Heart right ventricle (tissue), 16 donors: ENCODE measurements at places on chromosomes 16 and 17. TPM values are rescaled to one million over a fixed set of nuclear protein-coding genes. Genes with fewer than 3 reads are reported as not detected.
A peak's percentile ranks its signal among the peaks of the same experiment; 100 is the strongest.

GRCh38 chr16:86578611-86579267 lies 390 bp downstream of the FOXL1 start:
- peaks cover 78% of the 10 kb centered on the region for H3K27me3 ChIP-seq
- no peaks in the 10 kb centered on the region for H3K36me3 ChIP-seq
- H3K4me3 ChIP-seq, result peak overlapping the region; percentile 47

GRCh38 chr17:70173681-70174080 lies 4.3 kb downstream of the KCNJ2 start:
- H3K27me3 ChIP-seq, result no peaks in the 10 kb centered on the region
- peak; percentile 18 for DNase-seq

DNA sequence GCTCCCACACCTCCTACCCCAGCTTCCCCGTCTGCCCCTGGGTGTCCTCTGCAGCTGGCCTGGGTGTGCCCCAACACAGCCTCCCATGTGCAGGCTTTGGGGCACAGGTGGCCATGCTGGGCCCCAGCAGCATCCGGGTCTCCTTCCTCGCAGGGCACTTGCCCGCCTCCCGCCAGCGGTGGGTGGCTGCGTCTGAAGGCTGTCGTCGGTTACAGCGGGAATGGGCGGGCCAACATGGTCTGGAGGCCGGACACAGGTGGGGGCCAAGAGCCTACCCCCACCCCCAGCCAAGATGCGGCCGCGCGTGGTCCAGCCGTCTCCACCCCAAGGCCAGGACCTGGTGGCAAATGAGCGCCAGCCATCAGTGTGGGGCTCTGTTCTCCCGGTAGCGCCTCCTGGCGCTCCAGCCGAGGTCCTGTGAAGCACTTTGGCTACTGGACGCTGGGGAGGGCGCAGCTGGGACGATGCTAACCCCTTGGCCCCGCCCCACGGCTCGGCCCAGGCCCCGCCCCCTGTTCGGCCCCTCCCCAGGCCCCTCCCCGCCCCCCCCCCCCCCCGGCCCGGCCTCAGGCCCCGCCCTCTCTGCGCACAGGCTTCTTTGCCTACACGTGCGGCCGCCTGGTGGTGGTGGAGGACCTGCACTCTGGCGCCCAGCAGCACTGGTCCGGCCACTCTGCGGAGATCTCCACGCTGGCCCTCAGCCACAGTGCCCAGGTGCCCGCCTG lies 7.3 kb upstream of the RHOT2 start:
- H3K36me3 ChIP-seq, result no peaks in the 10 kb centered on the region
- H3K4me3 ChIP-seq, result peak overlapping the region; percentile 37
- H3K27ac ChIP-seq, result peak overlapping the region; percentile 70
- H3K4me1 ChIP-seq, result peaks cover 16% of the 10 kb centered on the region
- H3K27me3 ChIP-seq, result no peaks in the 10 kb centered on the region

ANKRD40CL gene
- polyA plus RNA-seq, result not detected

GRCh38 chr16:31429314-31429713 lies 1.2 kb upstream of the COX6A2 start:
- peaks cover 31% of the 10 kb centered on the region for H3K4me1 ChIP-seq
- peak overlapping the region; percentile 91 for H3K27ac ChIP-seq
- no peaks in the 10 kb centered on the region for H3K36me3 ChIP-seq
- H3K4me3 ChIP-seq, result no peak overlapping the region

DNA sequence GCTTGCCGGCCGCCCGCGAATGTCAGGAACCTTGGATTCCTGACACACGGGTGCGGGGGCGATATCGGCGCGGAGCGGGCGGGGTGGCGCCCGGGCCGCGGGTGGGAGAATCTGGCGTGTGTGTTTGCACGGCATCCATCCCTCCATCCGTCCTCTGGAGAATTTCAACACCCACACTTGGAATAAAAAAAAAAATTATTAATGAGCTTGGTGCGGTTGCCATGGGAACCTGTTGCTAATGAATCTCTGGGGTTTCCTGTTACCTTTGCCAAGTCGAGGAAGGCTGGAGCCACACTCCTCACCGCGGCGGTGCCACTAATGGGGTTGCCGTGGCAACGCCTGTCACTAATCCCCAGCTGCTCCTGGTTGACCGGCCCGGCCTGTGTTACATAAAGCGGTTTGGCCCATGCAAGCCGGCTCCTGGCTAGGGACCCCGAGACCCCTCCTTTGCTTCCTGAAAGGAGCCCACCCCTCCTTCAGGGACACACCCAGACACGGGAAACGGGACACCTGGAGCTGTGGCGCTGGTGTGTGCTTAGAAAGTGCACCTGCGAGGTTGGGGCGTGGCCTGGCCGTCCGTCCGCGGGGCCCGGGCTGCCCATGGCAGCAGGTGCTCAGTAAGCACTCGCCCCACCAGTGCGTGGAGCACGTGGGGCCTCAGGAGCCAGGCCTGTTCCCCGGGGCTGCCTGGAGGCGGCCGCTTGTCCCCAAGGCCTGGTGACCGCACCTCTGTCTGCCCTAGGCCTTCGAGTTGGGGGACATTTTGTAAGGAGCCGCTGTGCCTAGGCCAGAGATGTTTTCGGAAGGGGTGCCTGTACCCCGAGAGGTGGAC lies 14.6 kb downstream of the CACNA1H start:
- H3K27me3 ChIP-seq, result no peaks in the 10 kb centered on the region
- no peaks in the 10 kb centered on the region for H3K36me3 ChIP-seq
- no peak overlapping the region for H3K27ac ChIP-seq
- no peak for DNase-seq

- no peak overlapping the region for H3K4me3 ChIP-seq
- no peaks in the 10 kb centered on the region for H3K27me3 ChIP-seq
- no peak for DNase-seq
These were observed 211.9 kb downstream of the KATNIP start for GRCh38 chr16:27761816-27762215.

DNA sequence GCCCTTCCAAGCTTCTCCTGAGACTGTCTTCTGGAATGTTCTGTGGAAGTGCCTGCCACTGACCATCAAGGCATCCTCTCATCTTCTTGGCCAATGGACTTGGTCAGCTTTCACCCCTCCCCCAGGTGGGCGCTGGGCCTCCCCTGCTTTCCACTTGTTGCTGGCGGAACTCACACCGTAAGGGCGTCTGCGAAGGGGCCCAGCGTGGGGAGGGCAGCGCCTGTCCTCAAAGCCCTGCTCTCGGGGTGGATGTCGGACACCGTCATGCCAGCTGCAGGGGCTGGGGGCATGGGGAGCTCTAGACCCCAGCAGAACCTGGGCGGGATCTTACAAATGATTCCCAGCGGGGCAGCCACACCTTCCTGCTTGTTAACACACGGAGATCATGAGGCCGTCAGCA lies 11.6 kb upstream of the ZFPM1 start:
- peaks cover 5% of the 10 kb centered on the region for H3K27me3 ChIP-seq
- peaks cover 7% of the 10 kb centered on the region for H3K4me1 ChIP-seq
- no peak for DNase-seq
- no peaks in the 10 kb centered on the region for H3K36me3 ChIP-seq
- no peak overlapping the region for H3K27ac ChIP-seq

DNA sequence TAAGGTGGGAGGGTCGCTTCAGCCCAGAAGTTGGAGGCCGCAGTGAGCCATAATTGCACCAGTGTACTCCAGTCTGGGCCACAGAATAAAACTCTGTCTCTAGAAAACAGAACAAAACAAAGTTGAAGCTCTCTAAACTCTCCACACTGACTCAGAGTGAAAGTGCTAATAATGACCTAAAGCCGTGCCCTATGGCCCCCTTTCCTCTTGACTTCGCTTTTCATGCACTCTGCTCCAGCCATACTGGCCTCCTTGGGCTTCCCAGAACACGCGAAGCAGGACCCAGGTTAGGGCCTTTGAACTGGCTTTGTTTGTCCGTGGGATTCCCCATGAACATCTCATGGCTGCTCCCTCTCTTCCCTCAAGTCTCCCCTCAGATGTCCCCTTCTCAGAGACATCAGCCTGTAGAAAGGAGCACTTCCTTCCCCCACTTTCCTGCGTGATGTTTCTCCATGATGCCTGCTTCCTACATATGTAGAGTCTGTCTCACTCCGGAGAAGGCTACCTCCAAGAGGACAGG lies 18.6 kb upstream of the SPN start:
- H3K4me3 ChIP-seq, result no peak overlapping the region
- DNase-seq, result no peak
- H3K27ac ChIP-seq, result no peak overlapping the region

DNA sequence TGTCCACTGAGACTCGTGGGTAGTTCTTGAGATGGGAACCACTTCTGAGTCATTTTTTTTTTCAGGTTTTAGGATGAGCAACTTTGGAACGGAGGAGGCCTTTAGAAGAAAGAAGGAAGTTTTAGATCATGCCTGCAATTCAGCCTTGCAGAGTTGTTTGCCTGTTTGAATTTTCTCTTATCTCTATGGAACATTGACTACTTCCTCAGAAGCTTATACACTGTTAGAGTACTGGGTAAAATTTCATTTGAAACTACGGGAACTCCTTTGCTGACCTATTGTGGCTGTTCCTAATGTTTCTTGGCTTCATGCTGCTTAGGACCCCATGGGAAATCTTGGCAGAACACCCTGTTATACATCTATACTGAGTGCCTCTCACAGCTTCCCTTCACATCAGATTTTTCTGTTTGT lies 70.8 kb downstream of the MAP2K6 start:
- DNase-seq, result no peak
- H3K36me3 ChIP-seq, result no peaks in the 10 kb centered on the region
- peak overlapping the region; percentile 24 for H3K4me3 ChIP-seq
- no peaks in the 10 kb centered on the region for H3K4me1 ChIP-seq
- no peaks in the 10 kb centered on the region for H3K27me3 ChIP-seq

GRCh38 chr17:39194089-39194984 lies 3.1 kb downstream of the CACNB1 start:
- H3K4me3 ChIP-seq, result no peak overlapping the region
- no peaks in the 10 kb centered on the region for H3K4me1 ChIP-seq
- no peak overlapping the region for H3K27ac ChIP-seq
- H3K36me3 ChIP-seq, result peaks cover 39% of the 10 kb centered on the region
- DNase-seq, result peak; percentile 71

DNA sequence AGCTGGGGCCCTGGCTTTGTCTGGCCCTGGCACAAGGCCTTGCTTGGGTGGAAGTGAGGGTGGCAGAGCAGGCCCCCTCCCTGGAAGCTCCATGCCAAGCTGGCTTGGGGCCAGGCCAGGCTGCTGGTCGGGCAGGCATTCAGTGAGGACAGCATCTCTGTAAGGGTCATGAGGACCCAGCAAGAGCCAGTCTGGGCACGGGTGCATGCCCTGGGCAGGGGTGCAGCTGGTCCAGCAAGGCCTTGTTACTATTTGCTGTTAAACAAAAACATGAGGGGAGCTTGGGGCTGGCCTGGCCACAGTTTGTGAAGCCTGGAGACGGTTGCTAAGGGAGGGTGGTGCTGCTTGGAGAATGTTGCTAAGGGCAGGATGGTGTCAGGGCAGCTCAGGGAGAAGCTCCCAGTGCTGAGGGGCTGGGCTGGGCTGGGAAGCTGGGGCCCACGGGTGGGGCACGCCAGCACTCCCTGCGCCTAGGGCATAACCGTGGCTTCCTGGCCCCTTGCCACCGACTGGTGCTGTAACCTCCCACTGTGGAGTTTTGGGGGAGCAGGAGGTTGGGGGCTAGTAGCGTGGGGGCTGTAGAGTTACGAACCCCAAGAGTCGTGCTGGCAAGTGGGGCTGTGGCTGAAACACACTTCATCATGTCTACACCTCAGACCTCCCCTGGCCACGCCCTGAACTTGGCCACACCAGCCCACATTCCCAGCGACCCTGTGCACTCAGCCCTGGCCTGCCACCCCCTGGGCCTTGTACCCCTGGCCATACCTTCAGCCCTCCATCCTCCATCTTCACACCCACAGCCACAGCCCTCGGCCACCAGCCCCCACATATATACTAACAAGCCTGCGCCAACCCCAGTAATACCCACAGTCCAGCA lies 1.6 kb downstream of the TPPP3 start:
- peaks cover 44% of the 10 kb centered on the region for H3K27me3 ChIP-seq
- peak overlapping the region; percentile 57 for H3K4me3 ChIP-seq
- no peaks in the 10 kb centered on the region for H3K36me3 ChIP-seq
- H3K27ac ChIP-seq, result no peak overlapping the region
- DNase-seq, result peak; percentile 44

DNA sequence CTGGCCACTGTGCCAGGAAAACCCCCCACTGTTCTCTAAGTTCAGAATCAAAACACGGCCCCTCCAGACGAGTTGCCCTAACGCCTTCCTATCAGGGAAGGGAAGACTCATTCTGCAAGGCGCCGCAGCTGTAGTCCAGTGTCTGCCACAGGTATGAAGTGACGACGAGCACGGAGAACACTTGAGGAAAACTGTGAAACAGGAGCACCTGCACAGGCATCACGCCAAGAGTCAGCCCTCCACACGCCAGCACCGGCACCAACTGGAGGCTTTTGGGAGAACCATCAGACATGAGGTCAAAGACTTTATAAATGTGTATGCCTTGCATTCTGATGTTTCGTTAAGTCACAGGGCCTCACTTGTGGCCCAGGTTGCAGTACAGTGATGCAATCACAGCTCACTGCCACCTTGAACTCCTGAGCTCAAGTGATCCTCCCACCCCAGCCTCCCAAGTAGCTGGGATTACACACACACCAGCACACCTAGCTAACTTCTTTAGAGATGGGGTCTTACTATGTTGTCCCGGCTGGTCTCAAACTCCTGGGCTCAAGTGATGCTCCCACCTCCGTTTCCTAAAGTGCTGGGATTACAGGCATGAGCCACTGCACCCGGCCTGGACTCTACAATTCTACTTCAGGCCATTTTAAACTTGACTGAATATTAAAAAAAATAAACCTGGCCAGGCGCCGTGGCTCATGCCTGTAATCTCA lies 22.9 kb downstream of the KLHDC4 start:
- DNase-seq, result no peak
- peaks cover 9% of the 10 kb centered on the region for H3K4me1 ChIP-seq
- peaks cover 56% of the 10 kb centered on the region for H3K36me3 ChIP-seq
- H3K4me3 ChIP-seq, result no peak overlapping the region
- no peak overlapping the region for H3K27ac ChIP-seq

TBC1D3H gene
- polyA plus RNA-seq, result not detected

DNA sequence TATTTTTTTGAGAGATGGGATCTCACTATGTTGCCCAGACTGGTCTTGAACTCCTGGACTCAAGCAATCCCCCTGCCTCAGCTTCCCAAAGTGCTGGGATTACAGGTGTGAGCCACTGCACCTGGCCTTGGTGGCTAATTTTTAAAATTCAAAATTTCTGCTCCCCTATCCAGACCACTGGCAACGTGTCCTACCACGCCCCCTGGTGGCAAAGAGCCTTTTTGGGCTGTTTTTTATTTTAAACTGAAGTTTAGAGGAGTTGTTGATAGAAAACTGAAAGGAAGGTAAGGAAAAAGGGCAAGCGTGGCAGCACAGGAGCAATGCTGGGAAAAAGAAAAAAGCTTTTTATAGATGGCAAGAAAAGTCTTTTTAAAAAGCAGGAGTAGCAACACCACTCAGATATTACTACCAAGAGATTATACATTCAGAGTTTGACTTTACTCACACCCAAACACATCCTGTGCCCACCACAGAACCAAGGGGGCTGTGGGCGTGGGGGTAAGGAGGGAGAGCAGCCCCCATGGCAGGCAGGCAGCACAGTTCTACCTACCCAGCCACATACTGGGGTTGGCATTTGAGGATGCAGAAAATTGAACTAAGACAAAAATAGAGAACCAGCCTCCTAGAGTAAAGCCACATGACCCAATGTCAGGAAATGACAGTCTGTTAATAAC lies 4.2 kb upstream of the MXRA7 start:
- H3K4me3 ChIP-seq, result no peak overlapping the region
- peaks cover 5% of the 10 kb centered on the region for H3K36me3 ChIP-seq
- peaks cover 57% of the 10 kb centered on the region for H3K4me1 ChIP-seq
- peak overlapping the region; percentile 51 for H3K27ac ChIP-seq
- DNase-seq, result peak; percentile 70
- no peaks in the 10 kb centered on the region for H3K27me3 ChIP-seq

GRCh38 chr17:72569148-72569946 lies 448.5 kb downstream of the SOX9 start:
- peaks cover 53% of the 10 kb centered on the region for H3K27me3 ChIP-seq
- no peak overlapping the region for H3K4me3 ChIP-seq
- no peaks in the 10 kb centered on the region for H3K4me1 ChIP-seq
- DNase-seq, result no peak
- no peaks in the 10 kb centered on the region for H3K36me3 ChIP-seq
